ENCODE measurements at places on chromosomes 3 and 15.

GRCh38 chr3:132209855-132210254 is 107.4 kb upstream of the ACP3 start:
- DNase-seq, result no peak

- no peak for DNase-seq
Observed at GRCh38 chr15:100890051-100890720, 10.6 kb downstream of the ALDH1A3 start.

DNA sequence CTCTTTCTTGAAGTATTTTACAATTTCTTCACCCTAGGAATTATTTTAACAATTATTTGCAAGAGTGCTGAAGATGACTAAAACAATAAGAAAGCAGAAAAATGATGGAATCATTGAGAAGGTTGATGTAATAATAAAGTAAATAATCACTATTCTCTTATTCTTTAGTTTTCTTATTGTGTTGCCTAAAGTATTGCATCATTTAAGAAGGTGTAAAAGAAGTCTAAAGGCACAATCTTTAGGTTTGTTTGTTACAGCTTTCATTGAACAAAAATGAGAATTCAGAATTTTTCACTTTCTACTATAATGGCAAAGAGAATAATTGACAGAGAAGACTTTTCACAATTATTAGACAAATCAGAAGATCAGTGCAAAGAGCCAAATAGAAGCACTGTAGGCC is 65.2 kb downstream of the ASTE1 start:
- DNase-seq, result no peak

DNA sequence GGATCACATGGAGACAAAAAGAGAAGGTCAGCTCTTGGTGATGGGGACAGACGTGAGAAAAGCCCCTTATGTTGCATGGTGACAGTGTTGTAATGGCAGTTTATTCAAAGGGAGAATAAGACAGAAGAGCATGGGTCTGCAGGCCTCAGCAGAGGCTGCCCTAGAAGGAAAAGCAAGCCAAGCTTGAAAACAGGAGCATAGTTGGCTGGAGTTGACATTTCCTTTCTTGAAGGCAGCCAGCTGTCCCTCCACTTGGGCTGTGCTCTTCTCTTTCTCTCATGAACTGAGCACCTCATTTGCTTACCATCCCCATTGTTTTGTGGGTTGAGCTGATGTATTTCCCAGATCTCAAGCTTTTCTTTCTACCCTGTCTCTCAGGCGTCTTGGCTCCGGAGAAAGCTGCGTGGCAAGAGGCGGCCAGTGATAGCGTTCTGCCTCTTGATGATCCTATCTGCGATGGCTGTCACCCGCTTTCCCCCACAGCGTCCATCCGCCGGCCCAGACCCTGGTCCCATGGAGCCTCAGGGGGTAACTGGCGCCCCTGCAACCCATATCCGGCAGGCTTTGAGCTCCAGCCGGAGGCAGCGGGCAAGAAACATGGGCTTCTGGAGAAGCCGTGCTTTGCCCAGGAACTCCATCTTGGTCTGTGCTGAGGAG is 52.9 kb downstream of the GASK1A start:
- DNase-seq, result no peak

GRCh38 chr3:55659701-55660100 is 172.6 kb upstream of the WNT5A start:
- DNase-seq, result no peak

DNA sequence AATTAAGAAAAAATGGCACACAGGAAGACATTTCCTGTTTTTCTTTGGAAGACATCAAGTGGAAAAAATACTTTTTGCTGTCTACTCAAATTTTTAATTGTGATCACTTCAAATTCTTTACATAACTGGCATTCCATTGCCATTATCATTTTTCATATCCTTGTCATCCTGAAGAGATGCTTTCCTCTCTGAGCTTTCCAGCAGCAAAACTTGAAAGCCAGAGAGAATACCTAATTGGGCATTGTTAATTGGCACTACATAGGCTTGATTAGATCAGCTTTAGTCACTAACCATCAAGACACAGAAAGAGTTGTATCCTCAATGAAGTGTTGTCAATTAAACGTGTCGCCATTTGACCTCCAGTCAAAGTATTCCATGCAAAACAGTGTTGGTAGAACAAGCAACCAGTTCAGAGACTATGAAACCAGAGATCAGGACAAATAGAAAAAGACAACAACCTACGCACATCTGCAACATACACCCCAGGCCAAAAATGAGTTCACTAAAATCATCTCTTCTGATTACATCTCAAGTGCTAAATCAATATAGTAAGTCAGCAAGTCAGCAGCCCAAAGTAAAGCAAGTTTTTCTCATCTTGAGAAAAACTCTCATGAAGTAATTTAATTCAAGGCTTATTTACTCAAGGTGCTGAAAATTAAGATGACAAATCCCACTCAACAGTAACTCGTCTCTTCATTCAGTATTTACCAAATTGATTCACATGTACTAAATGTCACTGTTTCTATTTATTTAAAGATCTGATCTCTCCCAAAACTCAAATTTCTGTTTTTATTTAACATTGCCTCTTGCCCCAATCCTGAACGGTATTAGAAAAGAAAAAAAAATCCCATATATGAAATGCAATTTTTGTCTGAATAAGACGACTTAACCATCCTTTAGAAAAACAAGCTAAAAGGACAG is 123.0 kb downstream of the SUCLG2 start:
- DNase-seq, result no peak

GRCh38 chr15:94857466-94857865 is 626.1 kb downstream of the MCTP2 start:
- no peak for DNase-seq

GRCh38 chr3:62462104-62462762 is 88.9 kb upstream of the FEZF2 start:
- no peak for DNase-seq

DNA sequence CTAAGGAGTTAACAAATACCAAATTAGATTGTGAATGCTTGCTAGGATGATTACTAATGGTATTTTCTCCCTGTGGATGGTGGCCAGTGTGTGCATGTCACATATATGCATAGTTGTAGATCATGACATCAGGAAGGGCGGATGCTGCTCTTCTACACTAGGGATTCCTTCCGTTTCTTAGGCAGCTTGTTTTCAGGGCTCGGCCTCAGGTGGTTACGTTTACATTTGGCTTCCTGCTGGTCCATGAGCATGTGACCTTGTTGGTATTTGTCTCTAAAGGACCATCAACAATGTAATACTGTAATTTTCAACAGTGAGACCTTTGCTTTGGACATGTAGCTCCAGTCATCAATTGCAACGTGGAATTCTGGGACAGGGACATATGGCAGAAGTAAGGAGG is 221.4 kb downstream of the NR1D2 start:
- DNase-seq, result no peak

DNA sequence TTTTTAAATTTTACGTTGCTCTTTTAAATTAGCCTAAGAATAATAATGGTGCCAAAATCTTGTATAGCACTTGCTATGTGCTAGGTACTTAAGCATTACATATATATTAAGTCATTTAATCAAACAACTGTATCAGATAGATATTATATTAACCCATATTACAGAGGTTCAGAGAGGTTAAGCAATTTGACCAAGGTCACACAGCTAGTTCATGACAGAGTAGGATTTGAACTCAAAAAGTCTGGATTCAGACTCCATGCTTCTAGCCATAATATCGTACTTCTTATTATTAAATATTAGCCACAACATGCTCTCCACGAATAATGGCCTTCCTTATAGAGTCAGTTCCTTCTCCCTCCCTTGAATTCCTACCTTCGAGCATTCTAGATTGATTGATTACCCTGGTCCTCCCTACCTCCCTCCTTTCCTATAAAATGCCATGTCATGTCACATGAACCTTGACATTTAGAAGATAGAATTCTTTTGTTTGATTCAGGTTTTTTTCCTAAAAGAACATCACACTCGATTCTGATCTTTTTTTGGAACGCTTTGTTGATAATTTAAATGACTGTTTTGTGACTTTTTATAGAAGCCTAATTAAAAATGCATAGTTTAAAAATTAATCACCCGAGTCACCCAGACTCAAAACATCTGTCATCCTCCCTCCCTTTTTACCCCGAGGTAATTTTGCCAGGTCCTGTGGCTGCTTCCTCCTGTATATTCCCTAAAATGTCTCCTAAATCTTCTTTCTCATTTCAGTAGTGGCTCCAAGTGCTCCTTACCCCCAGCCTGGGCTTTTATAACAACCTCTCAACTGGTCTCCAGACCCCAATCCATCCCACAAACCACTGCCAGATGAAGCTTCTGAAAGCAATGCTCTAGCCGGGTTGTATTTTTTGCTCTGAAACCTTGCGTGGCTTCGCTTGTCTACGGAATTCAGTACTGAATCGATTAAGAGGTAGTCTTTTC is 8.5 kb upstream of the PSMD6 start:
- DNase-seq, result no peak

- no peak for DNase-seq
Observed at GRCh38 chr15:35410775-35411174, 135.2 kb downstream of the DPH6 start.

- no peak for DNase-seq
Observed at GRCh38 chr3:141808586-141808985, 45.4 kb downstream of the GRK7 start.

GRCh38 chr3:126883241-126883640 is 99.7 kb upstream of the PLXNA1 start:
- DNase-seq, result peak; percentile 40

- DNase-seq, result no peak
Observed at GRCh38 chr3:98552232-98553020, 20.6 kb downstream of the GPR15 start.

DNA sequence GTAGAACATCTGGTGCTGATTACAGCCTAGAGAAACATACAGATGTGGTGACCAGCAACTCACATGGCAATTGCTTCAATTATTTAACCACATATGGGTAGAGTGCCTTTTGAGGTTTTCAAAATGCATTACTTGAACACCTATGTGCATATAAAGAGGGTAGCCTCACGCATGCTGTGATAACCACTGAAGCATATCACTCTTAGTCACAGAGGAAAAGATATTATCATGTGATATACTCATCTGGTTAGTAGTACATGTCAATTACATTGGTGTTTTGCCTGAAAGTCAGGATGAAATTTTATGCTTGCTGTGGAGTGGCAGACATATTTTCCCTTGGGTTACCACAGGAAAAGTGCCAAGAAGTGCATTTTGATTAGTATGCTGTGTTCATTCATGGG is 459.3 kb upstream of the AGTR1 start:
- no peak for DNase-seq

DNA sequence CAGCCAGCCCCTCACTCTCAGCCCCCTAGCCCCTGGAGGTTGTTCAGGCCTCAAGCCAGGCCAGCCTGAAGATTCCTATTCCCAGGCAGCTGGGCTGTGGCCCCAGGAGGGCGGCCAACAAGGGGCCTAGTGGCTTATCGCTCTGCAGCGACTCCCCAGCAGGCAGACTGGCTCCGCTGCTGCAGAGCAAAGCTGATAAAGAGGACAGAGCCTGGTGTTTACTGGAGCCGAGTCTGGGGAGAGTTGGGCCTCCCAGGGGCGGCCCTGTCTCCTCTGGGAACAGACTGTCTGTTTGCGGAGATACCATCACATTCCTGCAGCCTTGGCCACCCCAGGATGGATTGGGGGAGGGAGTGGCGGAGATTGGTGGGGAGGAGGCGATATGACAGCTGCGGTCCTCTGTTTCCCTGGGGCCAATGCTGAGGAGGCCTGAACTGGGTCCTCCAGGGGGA is 22.4 kb upstream of the SMAD6 start:
- DNase-seq, result peak; percentile 53

DNA sequence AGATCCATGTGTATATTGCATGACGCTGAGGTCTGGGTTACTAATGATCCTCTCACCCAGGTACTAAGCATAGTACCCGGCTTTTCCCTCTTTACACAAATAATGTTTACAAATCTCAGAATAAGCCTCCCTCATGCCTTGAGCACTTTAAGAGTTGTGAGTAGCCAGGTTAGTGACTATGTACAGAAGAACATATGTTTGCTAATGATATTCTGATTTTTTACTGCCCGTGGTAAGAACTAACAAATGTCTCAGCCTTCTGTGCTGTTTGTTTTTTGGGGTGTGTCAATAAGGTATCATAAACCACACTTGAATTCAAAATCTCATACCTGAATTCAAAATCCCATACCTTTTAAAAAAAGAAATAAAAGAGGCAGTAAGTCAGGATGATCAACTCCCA is 59.5 kb downstream of the ABCC5 start:
- no peak for DNase-seq

DNA sequence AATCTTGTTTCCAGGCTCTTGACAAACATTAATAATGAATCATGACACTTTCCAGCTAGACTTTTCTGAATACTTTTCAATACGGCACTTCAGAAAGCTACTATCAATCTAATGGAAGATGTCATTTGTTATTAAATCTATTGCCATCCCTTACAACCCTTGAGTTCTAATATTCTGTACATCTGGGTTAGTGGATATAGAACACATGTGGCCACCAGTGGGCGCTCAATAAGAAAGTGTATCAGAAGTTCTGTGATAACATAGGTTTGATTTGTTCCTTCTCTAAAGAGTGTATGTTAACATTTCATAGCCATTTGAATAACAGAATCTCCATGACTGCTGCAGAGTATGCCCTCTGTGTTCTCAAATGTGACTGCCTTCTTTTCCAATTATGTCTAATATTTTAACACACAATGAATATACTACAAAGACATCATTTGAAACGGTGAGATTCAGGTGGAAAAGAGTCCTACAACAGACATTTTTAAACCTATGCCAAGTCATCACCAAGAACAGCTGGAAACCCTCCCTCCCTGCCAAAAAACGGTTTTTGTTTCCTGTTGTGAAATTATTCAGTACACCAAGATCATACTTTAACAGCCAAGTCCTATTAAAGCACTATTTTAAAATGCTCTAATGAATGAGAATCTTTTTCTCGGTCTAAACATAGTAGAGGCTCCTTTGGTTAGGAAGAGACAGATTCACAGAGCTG is 22.2 kb downstream of the ALDH1A2 start:
- DNase-seq, result no peak

DNA sequence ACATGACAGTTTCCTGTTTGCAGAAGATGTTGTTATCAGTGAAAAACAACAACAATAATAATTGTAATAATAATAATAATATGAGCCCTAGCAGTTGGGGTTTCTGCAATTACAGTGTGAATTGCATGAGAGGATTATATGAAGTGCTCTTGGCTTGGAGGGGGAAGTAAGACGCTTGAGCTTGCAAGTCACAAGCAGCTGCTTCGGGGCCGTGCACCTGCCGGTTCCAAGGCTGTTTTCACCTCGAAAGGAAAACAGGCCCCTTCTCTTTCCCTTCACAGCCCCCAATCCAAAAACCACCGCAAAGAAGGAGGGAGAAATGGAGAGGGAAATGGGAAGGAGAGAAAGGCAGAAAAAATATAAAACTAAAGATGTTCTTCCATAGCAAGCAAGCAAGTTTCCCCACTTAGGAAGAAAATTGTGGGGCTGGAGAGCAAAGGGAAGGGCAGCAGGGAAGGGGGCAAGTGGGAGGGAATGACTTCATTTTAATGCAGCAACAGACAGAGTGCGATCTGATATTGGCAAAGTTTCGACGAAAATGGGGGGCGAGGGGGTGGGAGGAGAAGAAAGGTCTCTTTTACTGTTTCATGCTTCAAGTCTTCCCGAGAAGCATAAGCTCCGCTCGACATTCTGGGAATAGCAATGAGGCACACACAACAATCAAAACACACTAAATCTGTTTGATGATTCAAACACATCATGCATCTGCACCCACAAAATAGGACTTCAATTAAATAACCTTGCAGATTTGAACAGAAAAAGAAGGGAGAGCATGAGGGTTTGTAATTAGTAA is 284.2 kb upstream of the ATP11B start:
- DNase-seq, result no peak

GRCh38 chr3:17412950-17413530 is 329.4 kb downstream of the TBC1D5 start:
- DNase-seq, result peak; percentile 8

Data from hepatic stellate cell (primary cell).